ENCODE measurements at places on chromosomes 5 and 9. TPM values are rescaled to one million over a fixed set of nuclear protein-coding genes. Genes with fewer than 3 reads are reported as not detected.

DNA sequence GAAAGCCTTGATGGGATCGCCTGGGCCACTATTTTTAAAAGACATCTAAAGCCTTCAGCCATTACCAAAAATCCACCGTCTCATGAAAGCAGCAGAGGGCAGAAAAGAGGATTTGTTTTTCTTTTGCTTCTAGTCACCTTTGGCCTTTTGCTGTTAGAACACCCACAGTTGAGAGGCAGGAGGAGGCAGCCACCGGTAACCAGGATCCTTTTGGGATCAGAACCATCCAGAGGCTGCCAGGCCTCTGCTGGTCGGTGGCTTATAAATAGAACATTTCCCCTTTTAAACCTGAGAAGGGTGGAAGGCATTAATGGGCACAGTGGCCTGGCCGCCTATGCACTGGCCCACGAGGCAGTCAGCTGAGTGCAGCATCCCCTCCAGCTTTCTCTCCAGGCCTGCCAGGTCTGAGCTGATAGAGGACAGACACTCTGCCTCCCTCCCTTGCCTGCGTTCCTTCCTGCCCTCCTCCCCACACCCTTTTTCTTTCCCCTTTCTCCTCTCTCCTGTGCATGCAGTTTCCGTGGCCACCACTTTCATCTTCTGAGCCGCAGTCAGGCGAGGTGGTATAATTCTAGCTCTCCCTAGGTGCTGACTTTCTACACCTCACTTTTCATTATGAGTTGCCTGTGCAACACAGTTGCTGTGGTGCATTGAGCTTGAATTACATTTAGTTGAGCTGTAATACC, 253.4 kb downstream of the ARHGAP26 start:
- DNase-seq: no peak
- H3K36me3 ChIP-seq: no peaks in the 10 kb centered on the region
- H3K4me1 ChIP-seq: no peaks in the 10 kb centered on the region
- no peak overlapping the region for H3K4me3 ChIP-seq

DNA sequence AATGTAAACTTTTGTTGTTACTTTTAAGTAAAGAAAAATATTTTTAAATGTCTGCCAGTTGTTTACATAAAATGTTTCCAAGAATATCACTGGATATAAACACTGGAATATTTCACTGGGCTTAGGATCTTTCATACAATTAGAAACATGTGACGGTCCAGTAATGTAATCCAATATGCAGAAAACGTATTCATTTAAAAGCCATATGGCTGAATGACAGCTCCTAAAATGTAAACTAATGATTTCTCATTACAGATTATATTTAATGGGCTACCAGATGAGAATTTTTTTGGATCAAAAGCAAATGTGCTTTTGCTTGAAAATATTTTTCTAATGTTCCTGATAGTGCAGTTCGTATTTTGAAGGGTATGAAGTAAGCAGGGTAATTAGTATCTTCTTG, 124.3 kb downstream of the TTC39B start:
- no peak overlapping the region for H3K27ac ChIP-seq
- no peak for DNase-seq
- H3K27me3 ChIP-seq: no peaks in the 10 kb centered on the region
- no peaks in the 10 kb centered on the region for H3K4me1 ChIP-seq
- H3K4me3 ChIP-seq: no peak overlapping the region

GRCh38 chr5:7844901-7845300, 6.0 kb downstream of the CFAP90 start:
- peaks cover 29% of the 10 kb centered on the region for H3K27me3 ChIP-seq
- no peak overlapping the region for H3K27ac ChIP-seq
- no peaks in the 10 kb centered on the region for H3K36me3 ChIP-seq
- DNase-seq: no peak

- peaks cover 39% of the 10 kb centered on the region for H3K4me1 ChIP-seq
- no peaks in the 10 kb centered on the region for H3K27me3 ChIP-seq
- peak overlapping the region; percentile 34 for H3K27ac ChIP-seq
- DNase-seq: no peak
- H3K36me3 ChIP-seq: peaks cover 6% of the 10 kb centered on the region
Measured at GRCh38 chr9:4574657-4575243, 84.5 kb downstream of the SLC1A1 start.

DNA sequence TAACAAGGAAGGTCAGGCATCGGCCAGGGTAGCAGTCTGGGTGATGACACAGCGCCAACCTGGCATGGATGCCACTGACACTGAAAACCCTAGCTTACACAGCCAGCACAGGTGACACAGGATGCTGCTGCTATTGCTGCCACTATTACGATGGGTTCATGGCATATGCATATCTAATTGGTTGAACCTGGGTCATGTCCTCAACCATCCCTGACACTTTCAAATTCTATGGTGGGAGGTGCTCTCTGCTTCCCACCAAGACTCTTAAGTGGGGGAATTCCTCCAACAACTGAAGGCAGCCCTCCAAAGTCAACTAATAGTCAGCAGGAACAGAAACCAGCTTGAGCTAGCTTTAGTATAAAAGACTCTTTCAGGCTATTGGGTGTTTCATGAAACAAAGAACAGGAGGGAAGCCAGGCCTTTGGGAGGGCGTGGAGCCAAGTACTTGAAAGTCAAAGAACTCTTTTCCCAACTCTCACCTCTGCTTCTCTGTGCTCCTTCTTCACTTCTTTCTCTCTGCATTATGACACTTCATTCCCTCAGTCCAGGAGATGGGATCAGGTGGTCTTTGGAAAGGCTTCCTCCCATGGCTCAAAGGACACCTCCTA, 21.3 kb downstream of the PTTG1 start:
- H3K27ac ChIP-seq: no peak overlapping the region
- H3K27me3 ChIP-seq: no peaks in the 10 kb centered on the region
- no peak overlapping the region for H3K4me3 ChIP-seq
- DNase-seq: no peak

- H3K27ac ChIP-seq: peak overlapping the region; percentile 78
- no peak overlapping the region for H3K4me3 ChIP-seq
- DNase-seq: peak; percentile 82
- H3K4me1 ChIP-seq: peaks cover 44% of the 10 kb centered on the region
Measured at GRCh38 chr5:136020383-136021015, 8.3 kb upstream of the TGFBI start.

- H3K27ac ChIP-seq: no peak overlapping the region
- H3K4me3 ChIP-seq: no peak overlapping the region
- no peaks in the 10 kb centered on the region for H3K4me1 ChIP-seq
- DNase-seq: no peak
- H3K27me3 ChIP-seq: no peaks in the 10 kb centered on the region
Measured at GRCh38 chr9:23555851-23556250, 270.2 kb downstream of the ELAVL2 start.

DNA sequence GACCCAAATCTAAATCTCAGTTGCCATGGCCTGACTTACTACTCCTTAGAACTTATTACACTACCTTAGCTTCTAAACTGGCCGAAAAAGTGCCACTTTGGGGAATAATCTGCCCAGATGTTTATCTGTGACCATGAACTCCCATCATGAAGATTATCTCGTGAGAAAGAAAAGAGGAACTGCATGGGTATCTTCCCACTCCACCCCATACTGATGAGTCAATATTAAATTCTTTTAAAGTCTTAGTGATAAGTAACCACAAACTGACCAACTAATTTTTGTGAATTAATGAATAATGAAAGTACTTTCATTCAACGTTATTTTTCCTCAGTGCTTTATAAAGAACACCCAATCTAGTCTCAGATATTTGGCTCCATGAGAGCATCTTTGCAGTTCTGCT, 493.5 kb downstream of the EBF1 start:
- DNase-seq: no peak
- no peak overlapping the region for H3K4me3 ChIP-seq
- H3K27me3 ChIP-seq: peaks cover 13% of the 10 kb centered on the region
- no peaks in the 10 kb centered on the region for H3K4me1 ChIP-seq
- no peaks in the 10 kb centered on the region for H3K36me3 ChIP-seq

DNA sequence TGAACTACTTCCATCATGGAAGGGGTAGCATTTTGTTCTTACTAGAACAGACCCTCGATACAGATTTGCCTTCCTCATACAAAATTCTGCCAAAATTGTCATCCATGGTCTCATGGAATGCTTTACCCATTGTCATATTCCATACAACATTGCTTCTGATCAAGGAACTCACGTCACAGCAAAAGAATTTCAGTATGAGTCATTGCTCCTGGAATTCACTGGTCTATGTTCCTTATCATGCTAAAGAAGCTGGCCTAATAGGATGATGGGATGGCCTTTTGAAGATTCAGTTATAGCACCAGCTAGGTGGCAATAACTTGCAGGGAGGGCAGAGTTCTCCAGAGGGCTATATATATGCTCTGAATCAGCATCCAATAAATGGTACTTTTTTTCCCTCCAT, 18.2 kb upstream of the FNIP1 start:
- no peak overlapping the region for H3K4me3 ChIP-seq
- no peaks in the 10 kb centered on the region for H3K36me3 ChIP-seq
- H3K27me3 ChIP-seq: no peaks in the 10 kb centered on the region
- H3K4me1 ChIP-seq: no peaks in the 10 kb centered on the region

DNA sequence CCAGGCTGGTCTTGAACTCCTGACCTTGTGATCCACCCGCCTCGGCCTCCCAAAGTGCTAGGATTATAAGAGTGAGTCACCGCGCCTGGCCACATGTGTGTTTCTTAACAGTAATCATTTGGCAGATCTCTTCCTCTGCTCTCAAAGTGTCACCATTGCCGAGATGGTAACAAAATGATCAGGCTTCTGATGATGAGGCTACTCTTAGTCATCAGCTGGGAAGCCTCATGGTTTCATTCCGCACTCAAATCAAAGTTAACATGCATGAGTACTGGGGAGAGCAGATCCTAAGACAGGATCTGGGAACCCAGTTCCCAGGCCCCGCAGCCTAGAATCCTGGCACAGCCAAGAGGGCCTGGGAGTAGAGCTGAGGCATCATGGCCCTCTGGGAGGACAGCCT, 27.4 kb downstream of the BARHL1 start:
- H3K36me3 ChIP-seq: peaks cover 7% of the 10 kb centered on the region
- no peaks in the 10 kb centered on the region for H3K27me3 ChIP-seq
- no peak overlapping the region for H3K27ac ChIP-seq
- no peaks in the 10 kb centered on the region for H3K4me1 ChIP-seq
- no peak for DNase-seq
- no peak overlapping the region for H3K4me3 ChIP-seq

- no peak for DNase-seq
- no peaks in the 10 kb centered on the region for H3K36me3 ChIP-seq
- H3K27me3 ChIP-seq: no peaks in the 10 kb centered on the region
Measured at GRCh38 chr9:99516657-99517049, 294.6 kb downstream of the SEC61B start.

DNA sequence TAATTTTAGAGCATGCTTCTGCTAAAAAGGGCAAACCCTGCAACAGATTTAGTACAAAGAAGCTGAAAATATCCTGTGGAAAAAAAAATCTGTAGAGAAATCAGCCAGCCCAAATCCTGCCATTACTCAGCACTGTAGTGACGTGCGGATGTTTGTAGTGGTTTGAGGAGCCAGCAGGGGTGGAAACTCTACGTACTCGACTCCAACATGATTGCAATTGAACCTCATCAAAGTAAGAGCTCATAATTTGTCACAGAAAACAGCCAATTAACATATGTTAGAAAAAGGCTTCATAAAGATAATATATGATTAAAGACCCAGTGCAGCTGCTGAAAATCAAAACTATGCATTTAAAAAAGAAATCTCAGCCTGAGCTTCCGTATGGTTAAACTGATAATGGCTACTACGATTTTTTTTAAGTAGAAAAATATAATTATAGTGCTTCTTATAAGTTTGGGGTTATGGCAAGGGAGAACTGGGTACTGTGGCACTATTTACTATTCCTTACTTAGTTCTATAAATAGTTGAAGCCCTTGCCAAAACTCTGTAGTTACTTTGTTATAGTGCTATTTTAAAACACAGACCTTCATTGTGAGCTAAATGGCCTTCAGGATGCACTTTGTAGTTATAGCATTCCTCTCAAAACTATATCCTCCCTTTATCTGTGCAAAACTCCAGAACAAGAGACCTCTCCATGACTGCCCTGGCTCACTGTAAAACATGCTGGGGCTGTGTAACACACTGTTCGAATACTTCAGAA, 49.4 kb downstream of the MEF2C start:
- H3K4me1 ChIP-seq: no peaks in the 10 kb centered on the region
- no peaks in the 10 kb centered on the region for H3K36me3 ChIP-seq
- H3K27ac ChIP-seq: no peak overlapping the region
- DNase-seq: no peak
- H3K4me3 ChIP-seq: no peak overlapping the region
- no peaks in the 10 kb centered on the region for H3K27me3 ChIP-seq

DNA sequence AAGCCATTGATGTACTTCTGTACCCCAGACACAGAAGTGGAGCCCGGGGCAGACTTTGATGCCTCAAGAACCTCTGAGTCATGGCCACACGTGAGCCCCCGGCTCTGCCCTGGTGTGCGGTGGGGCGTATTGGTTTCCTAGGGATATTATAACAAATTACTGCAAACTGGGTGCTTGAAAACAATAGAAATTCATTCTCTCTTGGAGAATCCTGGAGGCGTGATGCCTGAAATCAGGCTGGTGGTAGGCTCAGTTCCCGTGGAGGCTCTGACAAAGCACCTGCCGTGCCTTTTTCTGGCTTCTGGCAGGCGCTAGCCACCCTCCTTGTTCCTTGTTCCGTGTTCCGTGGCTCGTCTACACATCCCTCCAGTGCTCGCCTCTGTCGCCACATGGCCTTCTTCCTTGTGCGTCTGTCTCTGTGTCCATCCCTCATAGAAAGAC, 24.2 kb downstream of the NEK6 start:
- peak overlapping the region; percentile 7 for H3K27ac ChIP-seq
- H3K27me3 ChIP-seq: no peaks in the 10 kb centered on the region
- H3K4me1 ChIP-seq: peaks cover 29% of the 10 kb centered on the region
- no peak for DNase-seq
- H3K36me3 ChIP-seq: peaks cover 3% of the 10 kb centered on the region
- no peak overlapping the region for H3K4me3 ChIP-seq

DNA sequence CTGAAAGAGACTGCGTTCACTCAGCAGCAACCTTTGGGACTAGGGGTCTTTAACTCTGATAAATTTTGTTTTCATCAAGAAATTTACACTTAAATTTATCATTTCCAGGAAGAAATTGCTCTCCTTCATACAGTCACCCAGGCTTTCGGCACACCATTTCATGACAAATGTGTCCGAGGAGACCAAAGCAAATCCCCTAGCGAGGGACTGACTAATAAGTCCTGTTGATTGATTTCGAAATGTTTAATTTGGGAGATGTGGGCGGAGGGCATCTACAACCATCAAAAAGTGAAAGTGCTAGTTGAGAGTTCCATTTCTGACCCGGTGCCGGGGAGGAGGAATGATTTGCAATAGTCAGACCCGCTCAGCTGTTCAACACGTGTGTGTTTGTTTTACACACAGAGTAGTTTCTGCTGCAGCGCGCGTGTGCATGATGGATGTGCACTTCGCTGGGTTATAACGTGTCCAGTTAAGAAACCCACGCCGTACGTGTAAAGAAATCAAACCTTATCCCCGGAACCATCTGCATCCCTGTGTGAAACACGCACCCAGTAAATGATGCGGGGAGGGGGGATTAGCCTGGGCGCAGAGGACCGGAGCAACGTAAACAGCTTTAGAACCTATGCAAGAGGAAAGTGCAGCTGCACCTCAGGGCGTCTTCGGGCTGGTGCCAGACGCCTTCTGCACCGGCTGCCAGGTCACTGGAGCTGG, 845 bp upstream of the NR4A3 start:
- no peaks in the 10 kb centered on the region for H3K36me3 ChIP-seq
- H3K4me3 ChIP-seq: peak overlapping the region; percentile 85
- H3K27ac ChIP-seq: peak overlapping the region; percentile 80
- H3K4me1 ChIP-seq: peaks cover 20% of the 10 kb centered on the region

Gene NRG2
- total RNA-seq: not detected

Gene PDE6A
- 0.39 TPM for total RNA-seq

Gene SLC25A48
- total RNA-seq: not detected

Gene SHROOM1
- total RNA-seq: 0.54 TPM

Gene CCDC171
- total RNA-seq: 72.5 TPM

Gene PCDHA1
- 0.96 TPM for total RNA-seq

Gene KLF4
- 0.28 TPM for total RNA-seq

Gene GPR151
- total RNA-seq: not detected
